ENCODE measurements at places on chromosomes 6 and 20.

DNA sequence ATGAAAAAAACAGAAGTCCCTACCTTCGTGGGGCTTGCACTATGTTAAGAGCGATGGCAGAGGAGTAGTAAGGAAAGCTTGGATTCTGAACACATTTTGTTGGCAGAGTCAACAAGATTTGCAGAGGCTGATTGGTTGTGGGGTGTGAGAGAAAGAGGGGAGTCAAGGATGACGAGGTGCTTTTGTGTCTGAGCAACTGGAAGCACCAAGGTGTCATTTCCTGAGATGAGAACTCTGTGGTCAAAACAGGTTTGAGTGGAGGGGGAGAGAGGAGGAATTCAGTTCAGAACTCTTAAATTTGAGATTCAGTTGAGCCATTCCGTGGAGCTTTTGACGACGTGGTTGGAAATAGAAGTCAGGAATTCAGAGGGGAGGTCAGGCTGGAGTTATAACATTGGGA, 3.5 kb downstream of the OCSTAMP start:
- DNase-seq, result no peak

DNA sequence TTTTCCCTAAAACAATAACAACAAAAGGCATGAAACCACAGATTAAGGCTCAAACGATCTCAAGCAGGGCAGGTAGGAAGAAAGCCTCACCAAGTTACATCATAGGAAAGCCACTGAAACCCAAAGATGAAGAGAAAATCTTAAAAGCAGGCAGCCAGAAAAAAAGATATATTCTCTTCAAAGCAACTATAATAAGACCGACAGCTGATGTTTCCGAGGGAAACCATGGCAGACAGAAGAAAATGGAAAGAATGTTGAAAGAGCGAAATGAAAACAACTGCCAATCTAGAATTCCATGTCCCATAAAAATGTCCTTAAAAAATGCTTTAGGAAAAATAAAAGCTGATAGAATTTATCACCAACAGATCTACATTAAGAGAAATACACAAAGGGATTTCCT, 161.5 kb upstream of the THBS2 start:
- DNase-seq, result no peak

GRCh38 chr6:164151161-164152120, 736.9 kb downstream of the QKI start:
- peak; percentile 83 for DNase-seq

DNA sequence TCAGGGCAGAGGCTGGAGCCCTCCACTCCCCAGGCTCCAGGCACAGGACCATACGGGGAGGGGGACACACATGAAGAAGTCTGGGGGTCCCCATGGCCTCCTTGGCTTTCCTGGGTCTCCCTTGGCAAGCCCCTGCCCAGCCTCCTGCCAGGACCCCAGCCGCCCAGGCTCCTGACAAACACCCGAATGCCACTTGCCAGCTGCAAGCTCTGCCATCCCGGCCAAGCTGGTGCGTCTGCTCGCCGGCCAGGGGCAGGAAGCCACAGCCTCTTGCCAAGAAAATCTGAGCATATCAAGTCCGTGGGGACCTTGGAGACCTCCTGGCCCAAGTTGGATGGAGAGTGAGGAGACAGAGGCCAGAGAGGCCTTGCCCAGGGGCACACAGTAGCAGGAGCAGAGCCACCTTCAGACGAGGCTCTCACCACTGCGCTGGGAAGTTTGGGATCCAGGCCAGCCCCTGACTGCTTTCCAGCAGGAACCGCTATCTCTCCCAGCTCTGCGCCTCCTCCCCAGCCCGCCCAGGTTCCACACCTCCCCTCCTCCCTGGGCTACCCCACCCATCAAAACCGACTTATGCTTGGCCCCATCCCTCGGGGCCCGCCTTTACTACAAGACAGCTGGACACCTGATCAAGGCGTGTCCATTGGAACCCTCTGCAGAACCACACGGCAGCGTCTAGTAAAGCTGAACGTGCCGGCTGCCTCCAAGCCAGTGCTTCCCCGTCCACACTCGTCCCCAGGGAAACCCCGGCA, 80.2 kb downstream of the GRM4 start:
- DNase-seq, result no peak

DNA sequence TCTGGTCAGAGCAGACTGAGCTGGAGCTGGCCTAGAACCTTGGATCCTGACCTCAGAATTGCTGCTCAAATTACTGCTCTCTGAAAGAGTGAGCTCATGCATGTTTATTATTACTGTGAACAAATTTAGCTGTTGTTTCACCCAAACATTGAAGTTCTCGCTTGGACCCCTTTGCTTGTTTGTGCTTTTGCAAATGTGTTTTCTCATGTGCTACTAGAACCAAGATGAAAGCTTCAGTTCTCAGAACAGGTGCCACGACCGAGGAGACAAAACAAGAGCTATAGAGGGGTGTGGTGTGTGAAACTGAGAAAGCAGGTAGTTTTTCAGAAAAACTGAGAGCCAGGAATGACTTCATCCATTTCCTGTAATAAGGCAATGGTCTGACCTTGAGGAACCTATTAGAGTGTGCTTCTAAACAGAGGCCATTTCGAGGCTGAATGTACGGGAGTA, 50.0 kb upstream of the ESR1 start:
- DNase-seq, result no peak

DNA sequence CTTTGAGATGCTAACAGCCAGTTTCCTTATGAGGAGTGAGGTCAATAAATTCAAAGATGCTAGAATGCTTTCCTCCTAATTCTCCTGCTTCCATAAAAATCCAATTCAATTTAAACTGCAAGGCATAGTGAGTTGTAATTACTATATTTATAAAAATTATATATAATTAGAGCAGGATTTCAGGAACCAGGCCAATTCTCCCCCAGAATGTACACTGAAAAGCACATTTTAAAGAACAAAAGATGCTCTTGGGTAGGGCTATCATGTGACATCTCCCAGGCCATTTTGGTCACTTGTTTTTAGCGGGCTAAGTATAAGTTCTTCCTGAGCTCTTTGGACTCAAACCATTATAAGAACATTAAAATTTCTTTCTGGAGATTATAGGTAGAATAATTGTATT, 195.7 kb upstream of the KCNG1 start:
- no peak for DNase-seq

DNA sequence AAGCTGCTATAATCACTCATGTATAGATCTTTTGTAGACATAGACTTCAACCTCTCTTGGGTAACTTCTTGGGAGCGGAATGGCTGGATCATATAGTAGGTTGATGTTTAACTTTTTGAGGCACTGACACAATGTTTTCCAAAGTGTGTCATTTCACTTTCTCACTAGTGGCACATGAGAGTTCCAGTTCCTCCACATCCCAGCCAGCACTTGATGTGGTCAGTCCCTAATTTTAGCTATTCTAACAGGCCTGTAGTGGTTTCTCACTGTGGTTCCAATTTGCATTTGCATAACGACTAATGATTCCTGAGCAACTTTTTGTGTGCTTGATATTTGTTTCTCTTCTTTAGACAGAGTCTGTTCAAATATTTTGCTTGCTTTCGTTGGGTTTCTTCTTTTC, 221.3 kb downstream of the DLL1 start:
- DNase-seq, result no peak

GRCh38 chr20:13220194-13220903, 725 bp upstream of the ISM1 start:
- no peak for DNase-seq

DNA sequence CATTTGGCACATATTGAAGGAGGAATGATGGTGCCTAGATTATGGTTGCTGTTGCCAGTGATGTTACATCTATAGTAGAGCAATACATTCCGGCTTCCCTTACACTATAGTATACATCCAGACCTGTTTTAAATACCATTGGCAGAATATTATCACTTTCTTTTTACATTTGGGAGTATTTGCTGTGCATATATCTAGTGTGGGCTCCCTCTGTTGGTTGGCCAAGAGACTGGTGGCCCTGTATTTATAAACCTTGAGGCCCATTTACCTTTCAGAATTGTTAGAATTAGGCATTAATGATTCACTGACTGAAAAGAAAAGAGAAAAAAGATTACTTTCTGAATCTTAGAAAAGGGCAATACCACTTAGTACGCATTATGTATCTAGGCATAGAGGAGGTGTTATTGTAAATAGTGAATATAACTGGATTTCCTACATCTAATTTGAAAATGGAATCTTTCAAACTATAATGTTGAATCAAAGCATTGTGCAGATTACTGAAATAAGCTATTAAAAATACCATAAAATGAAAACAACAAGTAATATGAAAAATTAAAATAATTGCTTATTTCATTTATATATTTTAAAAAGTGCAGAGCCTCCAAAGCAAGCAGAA, 628.8 kb upstream of the MAN1A1 start:
- no peak for DNase-seq

GRCh38 chr6:134267917-134268361, 50.0 kb downstream of the SGK1 start:
- peak; percentile 86 for DNase-seq

DNA sequence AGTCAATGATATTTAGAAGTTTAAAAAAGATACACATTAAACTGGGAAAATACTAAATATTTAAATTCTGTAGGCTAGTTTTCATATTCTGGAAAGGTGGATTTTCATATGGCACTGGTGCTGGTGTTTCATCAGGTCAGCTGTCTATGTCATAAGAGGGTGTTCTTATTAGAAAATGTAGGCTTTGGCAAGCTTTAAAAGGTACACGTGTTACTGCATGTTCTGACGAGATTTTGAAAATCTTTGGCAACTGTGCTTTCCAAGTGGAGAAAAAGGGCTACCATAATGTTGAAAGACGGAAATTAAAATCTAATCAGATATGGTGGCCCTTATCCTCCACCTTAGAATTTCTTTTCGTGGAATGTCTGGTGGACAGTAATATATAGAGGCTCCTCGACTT, 30.0 kb downstream of the SLC22A3 start:
- DNase-seq, result no peak

DNA sequence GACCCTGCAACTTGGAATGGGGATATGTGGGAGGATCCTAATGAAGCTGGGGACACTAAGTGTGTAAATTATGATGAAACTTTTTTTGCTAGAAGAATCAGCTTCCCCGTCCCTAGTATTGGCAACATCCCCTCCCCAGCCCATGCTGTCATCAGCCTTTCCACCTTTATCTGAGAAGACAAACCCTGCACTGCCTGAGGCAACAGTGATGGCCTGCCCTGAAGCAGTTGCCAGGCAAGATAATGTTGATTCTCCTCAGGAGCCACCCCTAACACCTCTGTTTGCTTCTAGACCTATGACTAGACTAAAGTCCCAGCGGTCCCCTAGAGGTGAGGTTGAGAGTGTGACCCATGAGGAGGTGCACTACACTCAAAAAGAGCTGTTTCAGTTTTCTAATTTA, 27.1 kb downstream of the MICA start:
- DNase-seq, result no peak

GRCh38 chr6:11810039-11810541, 31.5 kb upstream of the ADTRP start:
- DNase-seq, result peak; percentile 60

DNA sequence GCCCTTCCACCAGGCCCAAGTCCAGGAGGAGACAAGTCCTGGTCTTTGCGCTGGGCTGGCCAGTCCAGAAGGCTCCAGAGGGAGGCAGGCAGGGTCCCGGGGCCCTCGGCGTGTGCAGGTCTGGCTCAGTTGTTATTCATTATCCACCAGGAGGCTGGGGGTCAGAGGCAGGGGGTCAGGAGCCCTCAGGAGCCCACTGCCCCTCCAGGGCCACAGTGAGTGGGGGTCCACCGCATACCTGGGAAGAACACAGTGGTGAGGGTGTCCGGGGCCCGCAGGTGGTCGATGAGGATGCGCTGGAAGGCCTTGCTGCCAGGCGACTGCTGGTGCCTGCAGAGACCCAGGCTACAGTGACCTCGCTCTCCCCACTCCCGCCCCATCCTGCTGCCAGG, 4.4 kb upstream of the C20orf144 start:
- DNase-seq, result no peak

GRCh38 chr6:5673019-5673790, 333.5 kb downstream of the NRN1 start:
- DNase-seq, result no peak

DNA sequence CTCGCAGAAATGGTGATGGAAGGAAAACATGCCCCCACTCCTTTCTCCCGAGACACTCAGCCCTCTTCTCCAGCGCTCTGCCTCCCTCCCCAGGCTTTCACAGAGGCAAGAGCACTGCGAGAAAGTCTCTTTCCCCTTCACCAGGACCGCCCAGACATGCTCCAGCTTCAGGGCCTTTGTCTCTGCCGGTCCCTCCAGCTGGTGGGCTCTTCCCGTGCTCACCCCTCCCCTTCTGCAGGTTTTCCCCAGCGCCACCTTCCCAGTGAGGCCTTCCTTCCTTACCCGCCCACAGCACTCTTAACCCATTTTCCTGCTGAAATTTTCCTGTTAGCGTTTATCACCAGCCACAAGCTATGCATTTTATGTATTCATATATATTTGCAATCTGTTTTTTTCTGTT, 86.2 kb downstream of the TFAP2C start:
- no peak for DNase-seq

DNA sequence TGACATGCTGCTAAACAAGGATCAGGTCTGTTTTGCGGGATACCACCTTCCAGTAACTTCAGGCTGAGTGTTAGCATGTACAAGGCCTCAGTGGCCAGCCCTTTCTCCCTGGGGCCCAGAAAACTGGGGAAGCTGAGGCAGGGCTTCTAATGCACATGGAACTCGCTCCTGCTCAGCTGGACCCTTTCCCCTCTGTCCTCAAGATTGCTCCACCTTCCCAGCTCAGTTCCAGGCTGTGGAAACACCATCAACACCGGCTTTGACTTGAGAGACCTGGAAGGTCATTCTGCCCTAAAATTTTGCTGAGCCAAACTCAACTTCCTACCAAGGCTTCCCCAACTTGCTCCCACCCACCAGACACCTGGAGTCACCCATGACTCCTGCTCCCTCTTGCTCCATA, 4.2 kb upstream of the BLCAP start:
- no peak for DNase-seq

DNA sequence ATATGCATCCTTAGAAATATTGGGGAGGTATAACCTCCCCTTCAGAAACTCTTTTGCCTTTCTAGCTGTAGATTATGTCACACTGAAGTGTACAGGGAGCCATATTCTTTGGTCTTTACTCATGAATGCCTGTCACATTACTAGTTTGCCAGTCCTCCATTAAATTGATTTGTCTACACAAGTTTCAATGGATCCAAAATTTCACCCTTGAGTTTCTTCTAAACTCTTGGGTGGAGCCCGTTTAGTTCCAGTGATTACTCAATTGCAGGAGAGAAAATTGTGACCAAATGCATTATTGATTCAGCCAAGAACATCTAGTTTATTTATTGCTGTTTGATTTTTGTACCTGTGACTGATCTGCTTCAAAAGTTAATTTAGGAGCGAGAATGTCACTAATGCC, 60.4 kb upstream of the TFB1M start:
- DNase-seq, result no peak

DNA sequence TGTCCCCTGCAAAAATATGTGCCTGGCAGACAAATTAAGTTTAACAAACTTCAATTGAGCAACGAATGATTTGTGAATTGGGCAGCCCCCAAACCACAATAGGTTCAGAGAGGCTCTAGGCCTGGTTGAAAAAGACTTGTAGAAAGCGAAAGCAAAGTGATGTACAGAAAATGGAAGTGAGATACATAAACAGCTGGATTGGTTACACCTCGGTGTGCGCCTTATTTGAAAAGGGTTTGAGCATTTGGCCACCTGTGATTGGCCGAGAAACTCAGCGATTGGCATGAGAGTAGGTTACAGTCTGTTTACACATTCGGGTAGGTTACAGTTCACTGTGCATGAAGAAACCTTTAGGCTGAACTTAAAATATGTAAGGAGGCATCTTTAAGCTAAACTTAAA, 136.9 kb downstream of the CD83 start:
- no peak for DNase-seq

GRCh38 chr6:124436803-124437202, 525.4 kb upstream of the RNF217 start:
- DNase-seq, result no peak

- DNase-seq, result peak; percentile 6
These were observed 870 bp downstream of the PAK5 start for GRCh38 chr20:9838035-9838377.

GRCh38 chr20:11966186-11966585, 48.5 kb downstream of the BTBD3 start:
- no peak for DNase-seq
